ENCODE measurements at places on chromosomes 12 and 14.

DNA sequence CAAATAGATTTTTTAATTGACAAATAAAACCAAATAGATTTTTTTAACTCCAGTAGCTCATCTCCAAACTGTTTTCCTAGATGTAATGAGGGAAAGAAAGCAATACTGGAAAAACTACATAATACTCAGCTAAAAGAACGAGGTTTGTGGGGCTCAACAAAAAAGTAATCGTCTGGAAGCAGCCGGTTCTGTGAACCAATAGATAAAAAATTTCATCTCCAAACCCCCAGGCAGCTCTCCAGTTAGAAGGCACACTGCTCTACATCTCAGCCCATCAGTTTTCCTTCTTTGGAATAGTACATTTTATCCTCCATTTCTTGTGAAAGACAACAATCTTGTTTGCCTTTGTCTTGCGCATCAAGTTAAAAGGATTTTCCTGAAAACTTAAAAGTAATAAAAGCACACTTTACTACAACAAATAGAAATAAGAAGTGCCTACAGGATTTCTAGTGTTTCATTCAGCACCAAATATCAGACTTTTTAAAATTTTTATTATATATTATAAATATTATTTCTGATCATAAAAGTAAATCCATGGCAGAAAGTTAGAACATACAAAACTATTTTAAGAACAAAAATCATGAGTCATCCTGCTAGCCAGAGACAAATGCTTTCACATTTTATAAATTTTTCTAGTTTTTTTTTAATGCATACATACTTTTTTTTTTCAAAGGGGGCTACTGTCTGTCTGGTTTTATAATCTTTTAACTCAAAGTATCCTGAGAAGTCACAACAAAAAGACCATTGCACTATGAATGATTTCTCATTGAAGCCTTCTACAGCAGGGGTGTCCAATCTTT, 67.7 kb downstream of the EPS8 start:
- no peak for DNase-seq

DNA sequence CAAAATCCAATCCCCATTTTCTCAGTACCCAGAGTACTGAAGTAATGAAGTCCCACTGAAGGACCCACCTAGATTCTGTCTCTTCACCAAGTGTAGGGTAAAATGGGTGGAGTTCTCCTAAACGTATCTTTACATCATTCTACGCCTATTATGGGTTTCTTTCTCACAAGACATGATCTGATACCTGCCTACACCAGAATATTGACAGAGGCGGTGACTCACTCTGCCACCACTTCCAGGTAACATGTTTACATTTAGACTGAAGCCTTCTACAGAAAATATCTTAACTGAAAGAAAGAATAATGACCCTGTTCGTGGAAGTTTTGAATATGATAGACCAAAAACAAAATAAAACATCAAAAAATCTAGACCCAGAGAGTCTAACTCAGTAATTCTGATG, 89.8 kb downstream of the BTG1 start:
- no peak for DNase-seq

DNA sequence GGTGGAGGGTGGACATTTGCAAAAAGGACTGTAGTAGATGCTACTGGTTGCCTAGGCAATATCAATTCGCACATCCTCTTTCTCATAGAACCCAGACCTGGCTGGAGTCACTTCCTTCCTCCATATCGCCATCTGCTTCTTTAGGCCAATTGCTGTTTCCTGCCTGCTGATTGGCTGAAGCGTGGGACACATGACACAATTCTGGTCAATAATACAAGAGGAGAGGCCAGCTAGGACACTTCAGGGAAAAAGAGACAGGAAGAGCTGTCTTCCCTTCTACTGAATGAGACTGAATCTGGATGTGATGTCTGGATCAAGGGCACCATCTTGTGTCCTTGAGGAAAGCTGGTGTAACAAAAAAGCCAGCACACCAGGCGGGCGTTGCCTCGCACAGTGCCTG, 53.8 kb downstream of the TRPV4 start:
- DNase-seq, result no peak

GRCh38 chr14:22233377-22233776, 355.6 kb downstream of the DAD1 start:
- DNase-seq, result no peak

- DNase-seq, result no peak
These were observed 3.0 kb downstream of the RNASE10 start for GRCh38 chr14:20508367-20508766.

DNA sequence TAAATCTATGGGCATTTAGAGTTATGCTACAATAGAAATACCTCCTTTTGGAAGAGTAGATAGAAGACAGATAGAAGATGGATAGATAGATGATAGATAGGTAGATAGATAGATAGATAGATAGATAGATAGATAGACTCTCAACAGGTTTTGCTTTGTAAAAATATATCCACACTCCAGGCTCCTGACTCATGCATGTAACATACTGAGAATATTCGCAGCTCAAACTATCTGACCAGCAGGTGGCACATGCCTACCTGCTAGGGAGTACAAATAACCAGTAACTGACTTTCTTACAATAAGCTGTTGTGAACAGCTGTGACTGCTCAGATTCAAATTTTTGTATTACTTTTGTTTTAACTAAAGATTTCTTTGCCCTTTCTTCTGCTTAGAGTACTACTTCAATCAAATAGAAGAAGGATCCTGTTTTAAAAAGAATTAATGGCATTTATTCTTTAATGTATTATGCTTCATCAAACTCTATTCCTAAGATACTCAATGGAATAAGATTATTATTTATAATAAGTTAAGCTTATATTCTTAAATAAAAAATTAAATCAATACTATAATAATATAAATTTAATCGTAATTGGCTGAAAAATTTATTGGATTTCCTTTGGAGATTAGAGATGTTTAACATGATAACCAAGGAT, 15.8 kb upstream of the CPNE8 start:
- DNase-seq, result no peak

DNA sequence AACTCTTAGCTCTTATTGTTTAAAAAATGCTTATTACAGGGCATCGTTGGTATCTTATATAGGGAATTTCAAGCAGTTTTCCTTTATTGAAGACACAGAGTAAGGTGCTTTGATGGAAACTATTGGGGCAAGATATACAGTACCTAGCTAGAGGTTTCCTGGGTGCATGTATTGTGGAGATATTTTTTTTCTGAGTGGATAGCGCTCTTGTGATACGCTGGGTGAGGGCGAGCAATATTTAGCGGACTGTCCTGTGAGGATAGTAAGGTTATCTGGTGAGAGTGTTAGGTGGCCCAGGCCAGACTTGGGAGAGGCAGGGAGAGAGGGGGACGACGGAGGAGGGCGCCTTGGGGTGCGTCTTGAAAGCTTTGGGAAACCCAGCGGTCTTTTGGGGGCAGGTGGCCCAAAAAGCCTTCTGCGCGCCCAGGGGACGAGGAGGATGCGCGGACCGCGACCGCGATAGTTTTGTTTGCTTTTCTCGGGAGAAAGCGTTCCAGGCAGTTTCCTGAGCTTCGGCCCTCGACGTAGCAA, 596 bp upstream of the BICD1 start:
- no peak for DNase-seq

DNA sequence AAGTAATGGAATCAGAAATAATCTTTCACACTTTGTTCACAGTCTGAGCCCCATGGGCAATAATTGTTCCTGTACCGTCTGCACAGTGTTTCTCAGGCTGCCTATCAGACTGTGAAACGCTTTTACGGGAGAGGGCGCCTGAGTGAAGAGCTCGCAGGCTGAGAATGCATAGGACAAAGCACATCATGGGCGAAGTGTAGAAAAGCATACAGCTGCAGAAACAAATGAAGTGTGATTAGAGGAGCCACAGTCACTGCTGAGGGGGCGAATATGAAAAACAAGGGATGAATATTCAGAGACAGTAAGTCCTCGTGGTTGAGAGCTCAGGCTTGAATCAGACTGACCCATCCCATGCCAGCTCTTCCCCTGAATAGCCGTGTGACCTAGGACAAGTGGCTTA, 438.4 kb upstream of the DCN start:
- no peak for DNase-seq

DNA sequence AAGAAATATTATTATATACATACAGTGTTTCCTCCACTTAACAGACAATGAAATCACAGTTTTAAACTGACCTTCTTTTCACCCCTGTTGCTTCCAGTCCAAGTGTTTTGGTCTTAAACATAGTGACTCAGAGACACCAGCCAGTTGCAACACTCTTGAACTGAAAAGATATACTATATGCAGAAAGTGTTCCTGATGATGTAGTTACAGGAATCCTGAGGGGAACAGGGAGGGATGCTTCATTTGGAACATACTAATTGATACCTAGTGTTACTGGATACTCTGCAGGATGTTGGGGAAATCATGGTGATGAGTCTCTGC, 420.8 kb downstream of the CCDC91 start:
- no peak for DNase-seq

DNA sequence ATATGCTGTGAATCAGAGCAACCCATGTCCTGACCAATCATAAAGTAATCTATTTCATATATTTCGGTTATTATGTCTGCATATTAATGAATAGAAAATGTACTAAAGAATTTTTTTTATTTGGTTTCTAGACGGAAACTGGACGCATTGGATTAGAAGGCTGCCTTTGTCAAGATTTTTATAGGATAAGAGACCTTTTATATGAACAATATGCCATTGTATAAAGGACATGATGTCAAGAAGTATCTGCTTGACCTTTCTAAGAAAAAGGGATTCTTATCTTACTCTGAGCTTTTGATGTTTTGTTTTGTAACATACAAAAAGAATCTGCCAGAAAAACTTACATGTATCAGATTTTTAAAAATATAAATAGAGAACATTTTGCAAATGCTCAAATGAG, 39.8 kb downstream of the CPSF2 start:
- DNase-seq, result no peak

GRCh38 chr12:630656-631632, 32.3 kb downstream of the NINJ2 start:
- DNase-seq, result peak; percentile 77

GRCh38 chr12:94704452-94705306, 54.3 kb upstream of the TMCC3 start:
- no peak for DNase-seq
